ENCODE measurements at places on chromosomes 13 and 19. TPM values are rescaled to one million over a fixed set of nuclear protein-coding genes. Genes with fewer than 3 reads are reported as not detected.

DNA sequence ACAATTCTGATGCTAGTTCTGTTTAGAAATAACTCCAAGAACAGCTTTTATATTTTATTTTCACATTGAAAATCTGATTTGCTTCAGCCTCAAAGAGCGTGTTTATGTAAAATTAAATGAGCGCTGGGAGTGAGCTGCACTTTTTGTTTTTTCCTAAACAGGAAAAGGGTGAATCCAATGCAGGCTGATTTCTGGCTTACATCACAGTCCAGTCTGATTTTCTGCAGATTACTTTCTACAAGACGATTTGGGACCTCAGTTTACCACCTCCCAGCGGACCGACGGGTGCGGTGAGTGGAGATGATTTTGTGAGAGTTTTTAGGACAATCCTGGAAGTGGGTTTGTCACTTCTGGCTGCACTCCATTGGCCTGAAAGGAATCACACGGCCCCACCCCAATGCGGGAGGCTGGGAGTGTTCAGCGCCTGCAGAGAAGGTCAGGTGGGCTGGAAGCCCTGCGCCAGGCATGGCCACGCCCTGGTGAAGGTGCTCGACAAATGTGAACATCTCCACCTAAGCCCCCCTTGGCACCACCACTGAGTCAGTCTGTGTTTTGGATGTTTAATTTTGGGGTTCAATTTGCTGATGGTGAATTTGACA lies 90.1 kb downstream of the ANKRD10 start:
- no peak for DNase-seq

GRCh38 chr19:35805526-35806102 lies 7.0 kb downstream of the PRODH2 start:
- DNase-seq: peak; percentile 48

Gene WDR88
- not detected for total RNA-seq

Gene LILRA2
- total RNA-seq: not detected

- DNase-seq: no peak
Observed at GRCh38 chr19:35024095-35024494, 6.2 kb upstream of the SCN1B start.

DNA sequence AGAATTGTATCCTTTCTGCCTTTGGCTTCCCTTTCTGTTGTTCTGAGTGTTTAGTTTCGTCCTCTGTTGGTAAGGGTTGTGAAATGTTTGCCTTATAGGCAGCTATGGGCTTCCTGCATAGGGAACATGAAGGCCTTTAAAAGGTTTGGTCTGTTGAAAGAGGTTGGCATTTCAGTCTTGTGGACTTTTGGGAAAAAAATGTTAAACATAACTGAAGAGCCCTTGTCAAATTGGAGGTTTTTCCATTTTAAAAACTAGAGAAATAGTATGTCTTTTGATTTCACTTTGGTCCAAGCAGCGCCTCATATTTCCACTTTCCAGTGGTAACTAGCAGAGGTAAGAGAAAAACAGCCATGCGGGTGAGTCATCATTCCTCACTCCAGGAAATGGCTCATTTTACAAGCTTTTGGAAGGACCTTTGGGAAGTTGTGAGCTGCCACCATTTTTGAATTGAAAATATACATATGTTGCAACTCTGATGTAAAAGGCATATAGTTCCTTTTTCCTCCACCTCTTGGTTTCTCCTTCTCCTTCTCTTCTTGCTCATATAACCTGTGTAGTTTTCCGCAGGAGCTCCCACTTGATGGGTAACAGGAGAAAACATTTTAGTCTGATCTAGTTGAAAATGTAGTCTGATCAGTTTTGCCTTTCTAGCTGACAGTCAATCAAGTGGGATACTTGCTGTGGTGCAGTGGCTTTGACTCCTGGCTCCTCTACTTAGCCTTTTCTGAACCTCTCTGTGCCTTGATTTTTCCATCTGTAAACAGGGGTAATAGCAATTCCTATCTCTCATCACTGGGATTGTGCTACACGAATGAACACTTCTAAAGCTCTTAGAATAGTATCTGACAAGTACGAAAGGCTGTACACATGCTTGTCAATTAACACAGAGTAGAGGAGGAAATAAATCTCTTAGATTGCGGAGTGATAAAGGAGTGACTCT lies 23.0 kb downstream of the GPC6 start:
- DNase-seq: peak; percentile 52

- peak; percentile 97 for DNase-seq
Observed at GRCh38 chr13:26965952-26966700, 205.5 kb downstream of the USP12 start.

- no peak for DNase-seq
Observed at GRCh38 chr19:39845172-39845571, 1.0 kb downstream of the FBL start.

Data from tongue (tissue), 3 donors.